ENCODE measurements at places on chromosomes 3 and 15.

GRCh38 chr3:179452872-179453271 lies 1.6 kb upstream of the GNB4 start:
- no peak for DNase-seq

DNA sequence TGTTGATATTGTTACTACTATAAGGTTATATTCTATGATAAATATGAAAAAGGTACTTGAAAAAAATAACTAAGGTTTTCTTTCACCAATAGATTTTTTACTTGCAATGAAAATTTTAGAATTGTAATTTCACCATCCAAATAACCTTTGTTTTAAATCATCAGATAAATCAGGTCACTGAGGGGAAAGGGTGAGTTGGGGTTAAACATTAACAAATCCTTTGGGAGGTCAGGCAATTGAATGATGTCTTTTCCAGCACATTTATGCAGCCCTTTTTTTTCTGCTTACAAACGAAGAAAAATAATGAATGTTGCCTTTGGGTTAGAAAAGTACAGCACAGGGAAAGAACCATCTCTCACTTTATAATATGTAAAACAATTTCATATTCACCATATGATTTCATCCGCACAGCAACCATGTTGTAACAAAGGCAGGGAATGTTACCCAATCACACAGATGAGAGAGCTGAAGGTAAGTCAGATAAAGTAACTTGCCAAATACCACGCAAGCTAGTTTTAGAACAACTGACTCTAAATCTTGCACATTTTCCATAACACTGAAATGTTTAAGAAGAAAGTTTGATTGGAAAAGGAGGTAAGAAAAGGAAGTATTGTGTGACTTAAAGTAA lies 151.3 kb downstream of the FGF12 start:
- no peak for DNase-seq

DNA sequence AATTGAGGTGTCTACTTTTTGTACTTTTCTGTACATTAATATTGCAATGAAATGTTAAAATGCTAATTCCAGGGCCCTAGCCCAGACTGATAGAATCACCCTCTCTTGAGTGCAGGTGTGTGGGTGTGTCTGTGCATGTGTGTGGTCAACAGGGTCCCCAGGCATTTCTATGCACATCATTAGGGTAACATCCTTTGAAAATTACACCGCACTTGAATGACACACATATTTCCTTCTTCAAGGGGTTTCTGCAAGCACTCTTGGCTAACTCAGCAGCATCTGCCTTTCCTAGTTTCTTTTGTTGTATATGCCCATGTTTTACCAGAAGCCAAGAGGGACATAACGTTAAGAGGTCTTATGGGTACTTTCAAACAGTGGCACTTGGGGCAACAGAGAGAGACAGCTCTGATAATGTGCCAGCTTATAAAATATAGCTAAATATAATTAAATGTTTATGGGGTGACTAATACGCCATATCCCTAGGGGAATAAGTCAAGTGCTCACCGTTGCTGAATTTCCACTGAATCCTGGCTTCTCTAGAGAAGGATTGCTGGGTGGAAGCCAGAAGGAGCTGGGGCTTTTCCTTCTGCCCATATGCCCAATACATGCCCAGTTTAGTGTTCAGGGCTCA lies 54.5 kb upstream of the LRIG1 start:
- DNase-seq: no peak

DNA sequence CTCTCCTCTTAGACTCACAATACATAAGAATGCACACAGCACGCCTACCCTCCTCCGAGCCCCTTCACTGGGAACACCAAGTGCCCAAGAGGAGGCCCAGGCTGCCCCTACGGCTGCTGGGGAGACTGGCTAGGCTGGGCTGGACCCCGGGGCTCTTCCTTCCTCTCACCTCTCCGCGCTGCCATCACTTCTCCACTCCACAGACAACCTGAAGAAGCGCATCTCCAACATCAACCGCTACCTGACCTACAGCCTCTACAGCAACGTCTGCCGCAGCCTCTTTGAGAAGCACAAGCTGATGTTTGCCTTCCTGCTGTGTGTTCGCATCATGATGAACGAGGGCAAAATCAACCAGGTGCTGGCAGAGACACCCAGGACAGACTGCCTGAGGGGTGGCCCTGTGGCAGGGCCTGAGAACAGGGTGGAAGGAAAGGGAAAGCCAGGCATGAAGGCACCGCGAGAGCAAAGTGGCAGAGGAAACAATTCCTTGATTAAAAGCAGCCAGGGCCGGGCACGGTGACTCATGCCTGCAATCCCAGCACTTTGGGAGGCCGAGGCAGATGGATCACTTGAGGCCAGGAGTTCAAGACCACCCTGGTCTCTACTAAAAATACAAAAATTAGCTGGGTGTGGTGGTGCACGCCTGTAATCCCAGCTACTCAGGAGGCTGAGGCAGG lies 51.6 kb downstream of the SEMA3G start:
- DNase-seq: no peak

- DNase-seq: no peak
These were observed 58.7 kb upstream of the TBC1D5 start for GRCh38 chr3:17801131-17801530.

DNA sequence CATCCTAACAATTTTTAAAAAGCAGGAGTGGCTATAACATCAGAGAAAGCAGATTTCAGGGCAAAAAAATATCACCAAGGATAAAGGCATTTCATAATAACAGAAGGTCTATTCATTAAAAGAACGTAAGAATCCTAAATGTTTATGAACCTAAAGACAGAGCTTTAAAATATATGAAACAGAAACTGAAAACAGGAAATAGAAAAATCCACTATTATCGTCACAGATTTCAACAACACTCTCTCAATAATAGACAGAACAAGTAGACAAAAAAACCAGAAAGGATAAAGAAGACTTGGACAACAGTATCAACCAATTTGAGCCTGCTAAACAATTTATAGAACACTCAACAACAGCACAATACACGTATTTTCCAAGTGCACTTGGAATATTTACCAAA lies 71.4 kb downstream of the FBXL22 start:
- DNase-seq: no peak

- DNase-seq: no peak
These were observed 39.2 kb downstream of the LRRC49 start for GRCh38 chr15:70931821-70932220.

- no peak for DNase-seq
These were observed 475 bp downstream of the SPSB4 start for GRCh38 chr3:141051443-141052200.

- no peak for DNase-seq
These were observed 6.9 kb downstream of the COPG1 start for GRCh38 chr3:129256270-129256669.

DNA sequence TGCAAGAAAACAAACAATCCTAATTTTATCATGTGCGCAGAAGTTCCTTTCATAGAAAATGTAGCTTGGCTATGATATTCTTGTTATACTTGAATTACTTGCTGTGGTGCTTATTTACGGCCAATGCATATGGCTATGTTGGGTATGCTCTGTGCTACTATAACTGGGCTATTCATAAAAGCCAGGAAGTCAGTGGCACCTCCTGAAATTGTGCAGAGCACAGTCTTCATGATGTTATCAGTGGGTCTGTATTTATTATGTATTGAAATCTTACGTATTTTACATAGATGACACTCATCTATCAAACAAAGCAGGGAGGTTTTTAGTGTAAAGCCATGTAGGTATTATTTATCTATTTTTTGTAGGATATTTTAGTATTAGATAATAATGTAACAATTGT lies 196.5 kb upstream of the NAALADL2 start:
- DNase-seq: no peak

DNA sequence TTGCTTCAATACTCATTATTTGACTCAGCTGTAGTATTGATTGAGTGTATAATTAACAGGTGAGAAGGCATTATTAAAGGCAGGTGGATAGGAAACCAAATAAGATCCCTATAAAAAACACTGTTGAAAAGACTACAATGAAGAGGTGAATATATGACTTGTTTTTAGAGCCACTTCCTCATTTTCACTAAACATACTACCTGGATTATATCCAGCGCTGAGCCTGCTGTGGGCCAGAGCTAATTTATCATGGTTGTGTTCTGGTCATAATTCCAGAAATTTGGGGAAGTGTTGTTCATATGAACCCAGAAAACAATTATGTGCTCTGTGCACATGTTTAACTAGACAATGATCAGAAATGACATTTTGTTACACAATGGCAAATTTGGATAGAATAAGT lies 235.3 kb upstream of the MME start:
- no peak for DNase-seq

Data from stimulated activated CD4-positive, alpha-beta T cell treated with anti-CD3 and anti-CD28 coated beads, Interleukin-12 subunit alpha, Interleukin-12 subunit beta, amount 100 ng/mL, for 4 hours (primary cell).